ENCODE measurements at places on chromosomes 11 and 22. TPM values are rescaled to one million over a fixed set of nuclear protein-coding genes. Genes with fewer than 3 reads are reported as not detected.

MUC6 gene
- not detected for total RNA-seq

CHRM1 gene
- not detected for total RNA-seq

IGSF22 gene
- 0.30 TPM for total RNA-seq

AGBL2 gene
- total RNA-seq: 0.75 TPM

DNA sequence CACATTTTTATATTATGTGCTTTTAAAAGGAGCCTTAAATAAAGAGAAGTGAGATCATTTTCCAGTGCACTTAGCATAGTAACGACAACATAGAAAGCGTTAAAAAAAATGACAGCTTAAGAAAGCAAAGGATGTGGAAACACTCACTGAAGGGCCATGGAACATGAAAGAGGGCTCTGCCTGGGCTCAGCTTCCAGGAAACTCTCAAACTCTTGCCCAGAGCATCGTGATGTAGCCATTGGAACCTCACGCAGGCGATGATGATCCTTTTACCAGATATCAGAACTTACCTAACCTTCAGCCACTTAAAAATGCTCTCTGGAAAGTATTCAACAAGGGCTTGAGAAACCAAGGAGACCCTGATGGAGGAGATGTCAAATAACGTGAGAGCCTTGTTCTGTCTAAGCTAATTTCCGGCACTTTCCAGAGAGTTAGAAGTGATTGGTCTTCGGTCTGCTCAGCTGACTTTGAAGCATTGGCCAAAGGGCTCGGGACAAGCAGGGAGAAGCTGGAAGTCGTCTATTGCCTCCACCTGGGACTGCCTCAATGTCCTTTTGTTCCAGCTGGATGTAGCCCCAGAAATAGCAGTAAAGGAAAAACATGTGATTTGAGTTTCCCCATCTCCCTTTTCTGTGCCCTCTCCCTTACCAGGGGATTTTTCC, 21.5 kb upstream of the ETS1 start:
- no peaks in the 10 kb centered on the region for H3K27me3 ChIP-seq
- H3K36me3 ChIP-seq: no peaks in the 10 kb centered on the region
- H3K27ac ChIP-seq: no peak overlapping the region
- no peak for DNase-seq
- H3K4me1 ChIP-seq: no peaks in the 10 kb centered on the region

- H3K4me1 ChIP-seq: no peaks in the 10 kb centered on the region
- no peak overlapping the region for H3K4me3 ChIP-seq
- H3K27me3 ChIP-seq: no peaks in the 10 kb centered on the region
- no peaks in the 10 kb centered on the region for H3K36me3 ChIP-seq
Observed at GRCh38 chr11:45713573-45713972, 48.2 kb upstream of the CHST1 start.

DNA sequence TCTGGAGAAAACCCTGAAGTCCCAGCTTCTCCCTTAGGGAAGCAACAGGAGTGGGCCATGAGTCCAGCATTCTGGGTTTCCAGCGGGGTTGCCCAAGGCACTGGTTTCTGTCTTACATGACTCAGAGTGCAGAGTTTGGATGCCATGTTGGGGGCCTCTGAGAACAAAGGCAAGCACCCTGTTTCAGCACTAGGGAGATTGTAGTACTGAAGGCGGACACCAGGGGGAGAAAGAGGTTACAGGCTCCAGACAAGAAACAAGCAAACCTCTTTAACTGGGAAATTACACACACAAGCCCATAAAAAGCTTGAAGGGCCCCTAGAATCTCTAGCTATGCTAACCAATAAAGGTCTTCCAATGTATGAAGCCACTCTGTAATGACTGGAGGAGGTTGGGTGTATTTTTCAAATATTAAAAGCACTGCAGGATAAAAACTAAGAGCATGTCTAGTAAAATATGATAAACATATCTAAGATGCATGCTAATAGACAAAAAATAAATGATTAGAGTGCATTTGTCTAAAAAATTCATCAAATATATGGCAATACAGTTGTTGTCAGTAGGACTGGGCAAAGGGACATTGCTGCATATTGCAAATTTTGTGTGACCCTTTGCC, 7.1 kb downstream of the MS4A6E start:
- no peak overlapping the region for H3K27ac ChIP-seq
- no peaks in the 10 kb centered on the region for H3K36me3 ChIP-seq
- H3K4me1 ChIP-seq: no peaks in the 10 kb centered on the region
- DNase-seq: peak; percentile 65
